ENCODE measurements at places on chromosomes 6 and 20.

DNA sequence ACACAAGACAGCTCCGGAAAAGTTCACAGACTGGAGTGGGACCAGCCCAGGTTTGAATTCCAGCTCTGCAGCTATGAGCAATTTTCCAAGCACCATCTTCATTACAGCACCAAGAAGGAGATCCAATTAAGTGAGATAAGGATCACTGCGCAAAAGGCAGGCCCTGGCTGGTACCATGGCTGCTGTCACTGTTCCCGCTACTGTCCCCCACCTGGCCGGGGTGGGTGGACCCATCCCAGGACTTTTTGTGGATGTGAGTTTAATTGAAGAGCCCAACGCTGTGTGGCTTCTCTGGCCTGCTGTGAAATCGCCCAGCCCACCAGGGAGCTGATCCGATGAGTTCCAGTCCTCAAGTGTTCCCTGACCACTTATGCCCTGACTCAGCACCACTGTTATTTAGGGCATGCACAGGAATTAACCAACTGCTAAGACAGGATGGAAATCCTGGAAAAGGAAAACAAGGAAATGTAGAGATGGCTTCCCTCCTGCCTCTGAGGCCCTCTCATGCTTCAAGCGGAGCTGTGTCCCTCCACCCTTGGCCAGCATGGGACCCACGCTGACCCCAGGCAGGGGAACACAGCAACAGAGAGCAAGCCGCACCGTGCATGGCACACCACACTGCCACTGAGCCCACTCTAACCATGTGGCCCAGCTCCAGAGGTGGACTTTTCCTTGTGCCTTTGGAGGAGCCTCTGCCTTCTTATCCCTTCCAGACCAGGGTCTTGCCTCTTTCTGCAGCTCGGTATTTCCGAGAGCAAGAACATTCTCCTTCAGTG, 150.0 kb upstream of the CST7 start:
- DNase-seq = no peak

GRCh38 chr6:123150076-123150475, 154.0 kb downstream of the CLVS2 start:
- DNase-seq = no peak

- no peak for DNase-seq
Observed at GRCh38 chr20:51529081-51529681, 13.3 kb downstream of the NFATC2 start.

- no peak for DNase-seq
Observed at GRCh38 chr20:41411391-41411847, 44.8 kb upstream of the EMILIN3 start.

DNA sequence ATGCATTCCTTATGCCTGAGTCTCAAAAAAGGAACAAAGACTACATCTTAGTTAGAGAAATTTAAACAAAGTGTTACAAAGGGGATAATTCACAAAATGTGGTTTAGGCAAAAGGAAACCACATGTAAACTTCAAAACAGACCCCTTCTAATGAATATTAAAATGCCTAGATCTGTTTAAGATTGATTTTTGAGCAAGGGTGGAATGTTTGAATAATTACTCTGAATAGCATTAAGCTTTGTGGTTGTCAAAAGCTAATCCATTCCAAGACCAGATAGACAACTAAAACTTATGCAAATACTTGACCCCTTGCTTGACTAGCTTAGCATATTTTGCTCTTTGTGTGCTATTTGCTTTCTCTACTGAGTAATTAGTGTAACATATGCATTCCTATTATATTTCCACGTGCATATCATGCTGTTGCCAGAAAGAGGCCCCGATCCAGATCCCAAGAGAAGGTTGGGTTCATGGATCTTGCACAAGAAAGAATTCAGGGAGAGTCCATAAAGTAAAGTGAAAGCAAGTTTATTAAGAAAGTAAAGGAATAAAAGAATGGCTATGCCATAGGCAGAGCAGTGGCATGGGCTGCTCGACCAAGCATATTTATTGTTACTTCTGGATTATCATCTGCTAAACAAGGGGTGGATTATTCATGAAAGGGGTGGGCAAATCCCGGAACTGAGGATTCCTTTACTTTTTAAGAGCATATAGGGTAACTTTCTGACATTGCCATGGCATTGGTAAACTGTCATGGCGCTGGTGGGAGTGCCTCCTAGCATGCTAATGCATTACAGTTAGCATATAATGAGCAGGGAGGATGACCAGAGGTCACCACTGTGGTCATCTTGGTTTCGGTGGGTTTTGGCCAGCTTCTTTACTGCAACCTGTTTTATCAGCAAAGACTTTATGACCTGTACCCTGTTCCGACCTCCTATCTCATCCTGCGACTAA, 1193.4 kb upstream of the EYS start:
- no peak for DNase-seq
